Activated T-cell treated with anti-CD3 and anti-CD28 coated beads, Interleukin-2, amount 50 U/mL, for 24 hours (primary cell): ENCODE measurements at places on chromosomes 7 and 10.

GRCh38 chr10:23358357-23358756 is 13.8 kb upstream of the C10orf67 start:
- DNase-seq, result no peak

DNA sequence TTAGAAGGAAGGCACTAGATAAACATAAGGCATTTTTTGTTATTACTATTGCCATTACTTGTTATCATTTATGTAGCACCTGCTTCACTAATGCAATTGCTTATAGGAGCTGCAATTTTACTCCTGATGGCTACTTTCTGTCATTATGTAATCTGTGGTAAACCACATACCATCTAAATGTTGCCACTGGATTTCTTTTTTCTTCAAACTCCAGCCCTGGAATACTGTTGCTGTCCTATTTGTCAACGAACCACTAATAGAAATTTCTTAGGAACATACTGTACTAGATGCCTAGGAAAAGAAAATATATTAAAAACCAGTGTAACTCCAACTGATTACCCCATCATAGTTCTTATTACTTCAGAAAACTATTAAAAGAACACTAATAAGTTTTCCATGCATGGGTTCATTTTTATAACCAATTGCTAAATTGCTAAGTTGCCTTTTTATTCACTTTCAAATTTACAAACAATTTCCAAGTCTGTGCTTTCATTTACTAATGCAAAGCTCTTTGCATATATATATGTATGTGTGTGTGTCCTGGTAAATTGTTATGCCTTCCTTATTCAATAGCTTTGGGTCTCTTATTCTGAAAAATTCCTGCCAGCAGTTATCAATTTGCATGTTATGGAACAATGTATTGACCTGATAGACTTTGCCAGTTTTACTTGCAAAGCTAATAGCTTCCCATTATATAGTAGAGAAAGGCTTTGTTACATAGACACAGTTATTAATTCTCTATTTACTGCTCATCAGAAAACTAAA is 287.4 kb downstream of the EXOC4 start:
- no peak for DNase-seq

DNA sequence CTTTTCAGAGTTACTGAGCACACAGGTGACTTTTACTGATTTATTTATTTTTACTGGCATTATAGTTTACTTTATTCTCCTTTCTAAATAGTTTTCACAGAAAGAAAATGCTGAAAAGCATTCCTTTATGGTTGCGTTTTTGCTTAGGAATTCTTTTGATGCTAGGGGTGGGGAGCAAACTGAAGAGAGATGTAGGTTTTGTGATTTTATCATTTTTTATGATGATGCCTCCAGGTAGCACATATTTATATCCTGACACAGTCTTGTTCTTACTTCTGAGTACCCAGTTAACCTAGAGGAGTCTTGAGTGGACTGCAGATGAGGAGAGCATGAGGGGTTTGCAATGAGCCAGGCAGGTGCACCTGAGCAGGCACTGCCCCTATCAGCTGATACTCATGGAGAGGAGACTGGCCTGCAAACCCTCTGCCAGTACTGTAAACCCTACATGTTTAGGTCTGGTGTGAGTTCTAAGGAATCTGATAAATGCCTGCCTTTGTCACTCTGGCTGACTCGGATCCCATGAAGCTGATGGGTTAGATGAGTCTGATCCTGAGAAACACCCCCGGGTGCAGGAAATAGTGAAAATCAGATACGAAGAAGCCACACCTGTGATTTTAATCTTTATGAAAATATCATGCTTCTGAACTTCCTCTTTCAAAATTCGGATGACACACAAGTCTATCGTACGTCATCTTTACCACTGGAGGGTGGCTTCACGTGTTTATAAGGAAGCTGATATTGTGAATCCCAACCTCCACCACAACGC is 302.9 kb downstream of the WDR37 start:
- DNase-seq, result no peak

DNA sequence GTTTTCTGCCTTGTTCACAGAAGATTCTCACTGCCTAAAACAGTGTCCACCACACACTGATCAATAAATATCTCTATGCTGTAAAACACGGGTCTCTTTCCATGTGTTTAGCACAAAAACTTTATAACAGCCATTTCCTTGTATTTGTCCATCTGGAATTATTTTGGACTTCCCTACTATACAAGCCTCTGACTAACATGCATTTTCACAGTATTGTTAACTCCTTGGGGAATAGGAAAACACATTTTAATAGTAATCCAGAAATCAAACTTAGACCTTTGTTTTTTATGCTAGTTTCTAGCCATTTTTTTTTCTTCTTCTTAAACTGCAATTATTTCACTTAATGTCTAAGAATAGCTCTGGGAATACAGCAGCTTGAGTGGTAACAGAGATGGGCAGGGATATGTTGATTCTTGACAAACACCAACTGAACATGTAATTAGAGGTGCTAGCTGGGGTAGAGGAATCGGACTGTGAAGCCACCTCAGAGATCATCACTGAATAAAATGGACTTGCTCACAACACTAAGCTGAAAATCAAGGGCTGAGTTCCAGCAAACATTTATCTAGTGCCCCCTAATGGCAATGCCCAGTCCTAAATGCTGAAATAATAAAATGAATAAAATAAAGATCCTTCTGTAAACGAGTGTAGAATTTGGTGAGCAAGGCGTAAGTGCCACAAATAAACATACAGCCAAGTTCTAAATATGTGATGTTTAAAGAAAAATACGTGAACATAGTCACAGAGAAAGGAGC is 593.1 kb downstream of the SORCS1 start:
- DNase-seq, result no peak

- no peak for DNase-seq
Measured at GRCh38 chr10:33332183-33333065, 2.0 kb downstream of the NRP1 start.

DNA sequence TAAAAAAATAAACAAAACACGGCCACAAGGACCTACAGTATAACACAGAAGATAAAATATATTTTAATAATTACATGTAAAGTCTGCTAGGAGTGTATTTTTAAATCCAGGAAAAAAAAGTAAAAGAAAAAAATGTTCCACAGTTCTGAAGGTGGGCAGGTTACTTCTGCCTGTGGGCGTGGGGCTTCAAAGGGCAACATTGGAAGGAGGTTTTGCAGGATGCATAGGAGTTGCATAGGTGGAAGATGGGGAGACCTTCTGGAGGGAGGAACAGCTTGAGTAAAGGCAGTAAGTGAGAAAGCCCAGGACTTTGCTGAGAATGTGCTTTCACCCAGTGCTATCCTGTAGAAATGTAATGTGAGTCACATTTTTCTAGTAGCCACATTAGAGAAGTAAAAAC is 37.5 kb upstream of the PLXNA4 start:
- DNase-seq, result no peak

GRCh38 chr10:24872790-24873182 is 79.6 kb downstream of the PRTFDC1 start:
- DNase-seq, result no peak

- peak; percentile 54 for DNase-seq
Measured at GRCh38 chr10:114239117-114239993, at the start of gene VWA2. VWA2 (plus strand) TSS chr10:114239254; CDS start chr10:114248714, 9,460 bp downstream.

DNA sequence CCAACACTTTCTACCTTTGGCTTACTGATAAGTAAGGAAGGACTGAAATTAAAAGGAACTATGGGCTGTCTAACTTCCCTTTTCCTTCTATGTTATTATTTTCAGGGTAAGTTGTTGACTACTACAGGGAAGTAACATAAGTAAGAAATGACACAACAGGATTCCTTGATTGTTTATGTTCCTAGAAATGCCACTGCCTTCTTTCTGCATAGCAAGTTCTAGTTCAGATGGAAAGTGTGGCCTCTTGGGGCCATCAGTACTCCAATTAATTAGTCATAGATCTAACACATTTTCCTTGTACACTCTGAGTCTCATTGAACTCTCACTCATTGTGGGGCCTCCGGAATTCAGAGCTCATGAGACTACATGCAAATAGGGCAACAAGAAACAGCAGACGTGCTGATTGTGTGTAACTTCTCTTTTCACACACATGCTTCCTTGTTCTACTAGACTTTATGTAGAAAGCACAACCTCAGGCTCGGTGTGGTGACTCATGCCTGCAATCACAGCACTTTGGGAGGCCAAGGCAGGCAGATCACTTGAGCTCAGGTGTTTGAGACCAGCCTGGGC is 35.3 kb upstream of the HIBADH start:
- no peak for DNase-seq

DNA sequence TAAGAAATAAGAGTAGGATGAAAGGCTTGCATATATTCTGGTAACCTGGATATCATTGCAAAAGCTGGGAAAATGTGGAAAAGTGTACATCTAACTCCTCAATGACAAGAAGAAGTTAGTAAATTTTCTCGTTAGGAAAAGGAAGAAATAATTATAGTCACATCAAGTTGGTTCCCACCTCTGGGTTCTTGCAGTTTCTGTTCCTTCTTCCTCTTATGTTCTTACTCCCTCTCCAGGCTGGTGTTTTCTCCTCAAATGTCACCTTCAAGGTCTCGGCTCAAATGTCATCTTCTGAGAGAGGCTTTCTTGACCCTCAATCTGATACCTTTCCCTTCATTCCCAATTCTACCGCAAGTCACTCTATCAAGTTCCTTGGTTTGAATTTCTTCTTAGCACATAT is 64.4 kb downstream of the ENTPD1 start:
- no peak for DNase-seq

DNA sequence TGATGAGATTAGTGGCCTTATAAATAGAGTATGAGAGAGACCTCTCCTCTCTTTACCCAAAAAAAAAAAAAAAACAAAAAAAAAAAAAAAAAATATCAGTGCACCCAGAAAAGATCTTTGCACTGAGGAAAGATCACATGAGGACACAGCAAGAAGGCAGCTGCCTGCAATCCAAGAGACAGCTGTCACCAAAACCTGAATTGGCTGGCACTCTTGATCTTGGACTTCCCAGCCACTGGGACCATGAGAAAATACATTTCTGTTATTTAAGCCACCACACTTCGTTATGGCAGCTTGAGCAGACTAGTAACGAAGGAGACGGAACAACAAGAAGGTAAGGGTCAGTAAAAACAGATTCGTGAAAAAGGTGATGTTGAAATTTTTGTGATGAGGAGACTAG is 47.0 kb downstream of the TMEM106B start:
- DNase-seq, result no peak

GRCh38 chr7:105680505-105681187 is 99.4 kb upstream of the EFCAB10 start:
- no peak for DNase-seq

GRCh38 chr7:131244259-131244852 is 83.3 kb upstream of the MKLN1 start:
- DNase-seq, result no peak

DNA sequence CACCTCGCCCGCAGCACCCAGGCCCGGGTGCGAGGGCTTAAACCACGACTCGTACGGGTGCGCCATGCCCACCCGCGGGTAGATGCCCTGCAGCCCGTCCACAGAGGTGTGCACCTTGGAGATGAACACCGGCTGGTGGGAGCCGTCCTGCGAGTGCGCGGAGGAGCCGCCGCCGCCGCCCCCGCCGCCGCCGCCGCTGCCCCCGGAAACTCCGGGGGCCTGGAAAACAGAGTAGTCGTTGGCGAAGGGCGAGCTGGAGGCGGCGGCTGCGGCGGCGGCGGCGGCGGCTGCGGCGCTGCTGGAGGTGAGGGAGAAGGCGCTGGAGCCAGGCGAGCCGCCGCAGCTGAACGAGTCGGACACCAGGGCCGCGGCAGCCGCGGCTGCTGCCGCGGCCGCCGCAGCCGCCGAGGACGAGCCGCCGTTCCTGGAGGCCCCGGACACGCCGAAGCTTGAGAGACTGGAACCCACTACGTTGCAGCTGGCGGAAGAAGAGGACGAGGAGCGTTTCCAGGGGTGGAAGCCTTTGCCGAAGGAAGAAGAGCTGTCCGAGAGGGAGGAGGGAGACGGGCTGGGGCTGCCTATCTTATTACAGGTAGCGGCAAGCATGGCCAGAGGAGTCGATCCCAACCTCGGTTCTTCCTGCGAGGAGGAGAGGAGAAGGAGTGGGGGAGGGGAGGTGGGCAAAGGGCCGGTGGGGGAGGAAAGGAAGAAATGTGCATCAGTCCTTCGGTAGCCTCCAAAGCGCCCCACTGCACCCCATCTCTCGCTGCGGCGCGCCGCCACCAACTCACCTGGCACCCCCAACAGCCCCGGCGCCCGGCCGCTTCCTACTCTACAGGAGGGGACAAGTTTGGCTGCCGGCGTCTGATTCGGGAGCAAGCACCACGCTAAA is 1.3 kb downstream of the SP8 start:
- DNase-seq, result no peak

DNA sequence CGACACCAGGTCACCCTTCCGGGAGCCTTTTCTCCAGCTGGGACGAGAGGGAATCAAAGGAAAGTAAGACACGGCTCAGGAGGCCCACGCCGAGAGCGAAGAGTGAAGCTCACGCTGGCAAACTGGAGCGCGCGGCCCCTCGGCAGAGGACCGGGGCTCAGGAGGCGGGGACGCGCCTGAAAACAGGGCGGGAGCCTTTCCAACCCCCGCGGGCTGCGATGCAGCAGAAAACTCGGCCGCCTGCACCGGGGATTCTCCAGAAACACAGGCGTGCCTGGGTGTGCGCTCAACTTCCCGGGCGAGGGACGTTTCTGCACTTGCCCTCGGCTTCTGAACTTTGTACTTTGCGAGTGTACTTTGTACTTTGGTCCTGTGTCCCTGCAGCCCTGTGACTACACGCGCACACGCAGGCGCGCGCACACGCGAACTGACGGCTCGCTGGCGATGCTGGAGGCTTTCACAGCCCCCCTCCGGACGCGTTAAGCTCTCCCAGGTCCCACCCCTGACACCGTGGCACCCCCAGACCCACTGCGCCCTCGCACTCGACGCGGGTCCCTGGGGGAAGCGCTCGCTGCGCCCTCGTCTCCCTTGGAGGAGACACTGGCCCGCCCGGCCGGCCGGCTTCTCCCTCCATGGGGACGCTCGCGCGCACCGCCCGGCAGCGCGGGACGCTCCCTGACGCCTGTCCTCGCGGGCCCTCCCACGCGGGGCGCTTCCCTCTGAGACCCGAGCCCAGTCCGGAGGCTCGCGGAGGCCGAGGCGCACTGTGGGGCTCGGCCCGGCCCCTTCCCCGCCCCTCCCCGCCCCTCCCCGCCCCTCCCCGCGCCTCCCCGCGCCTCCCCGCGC is 588 bp upstream of the PAOX start:
- DNase-seq, result peak; percentile 79

DNA sequence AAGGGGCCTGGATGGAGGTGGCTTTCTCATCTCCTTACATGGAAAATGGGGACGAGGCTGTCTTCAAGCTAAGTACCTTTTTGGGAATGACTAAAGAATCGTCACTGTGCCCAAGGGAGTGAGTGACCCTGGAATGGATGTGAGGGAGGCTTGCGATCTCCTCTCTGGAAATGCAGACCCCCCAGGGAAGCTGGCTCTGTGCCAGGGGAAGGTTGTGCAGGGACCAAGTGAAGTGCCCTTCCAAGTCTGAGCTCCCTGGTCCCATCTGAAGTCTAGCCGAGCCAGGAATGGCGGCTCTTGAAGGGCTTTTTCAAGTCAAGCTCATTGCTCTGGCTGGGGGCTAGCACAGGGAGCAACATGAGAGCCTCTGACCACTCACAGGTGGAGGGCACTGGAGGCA is 180.9 kb upstream of the LYZL2 start:
- DNase-seq, result no peak
